ENCODE measurements at places on chromosomes 2 and 18.

GRCh38 chr2:168189835-168190569, 57.4 kb downstream of the STK39 start:
- no peak for DNase-seq

GRCh38 chr2:9649261-9649660, 18.5 kb upstream of the YWHAQ start:
- DNase-seq: no peak

- no peak for DNase-seq
Observed at GRCh38 chr2:101623031-101623521, 74.4 kb upstream of the MAP4K4 start.

DNA sequence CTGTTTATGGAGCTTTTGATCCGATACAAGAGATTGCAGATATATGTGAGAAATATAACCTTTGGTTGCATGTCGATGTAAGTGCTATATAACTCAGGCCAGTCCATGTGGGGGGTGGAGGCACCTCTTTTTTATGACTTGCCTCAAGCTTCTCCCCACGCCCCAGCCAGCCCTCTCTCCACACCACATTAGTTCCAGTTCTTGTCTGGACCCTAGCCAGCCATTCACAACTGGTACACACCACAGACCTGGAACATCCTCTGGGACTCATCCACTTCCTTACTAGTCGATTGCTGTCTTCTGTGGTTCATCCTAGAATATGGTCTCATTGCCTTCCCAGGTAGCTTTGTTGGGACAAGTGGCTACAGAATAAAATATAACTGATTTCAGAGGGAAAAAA, 31.0 kb downstream of the GAD1 start:
- no peak for DNase-seq

DNA sequence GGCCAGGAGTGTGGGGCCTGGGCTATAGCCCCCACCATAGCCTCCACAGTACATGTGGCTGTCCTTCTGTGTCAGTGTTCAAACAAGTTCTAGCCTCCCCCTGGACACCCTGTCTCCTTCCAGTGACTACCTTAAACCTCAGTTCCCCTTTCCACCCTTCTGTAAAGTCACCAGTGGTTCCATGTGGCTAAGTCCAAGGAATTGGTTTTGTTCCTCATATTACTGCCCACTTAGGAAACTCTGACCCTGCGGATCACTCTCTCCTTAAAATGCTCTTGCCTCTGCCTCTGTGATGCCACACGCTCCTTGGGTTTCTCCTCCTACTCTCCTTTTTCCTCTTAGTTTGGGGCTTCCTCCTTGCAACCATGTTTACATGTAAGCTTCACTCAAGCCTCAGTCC, 27.8 kb upstream of the REL start:
- no peak for DNase-seq

Data from NT2/D1 (cell line).